ENCODE measurements at places on chromosomes 7 and 10.

DNA sequence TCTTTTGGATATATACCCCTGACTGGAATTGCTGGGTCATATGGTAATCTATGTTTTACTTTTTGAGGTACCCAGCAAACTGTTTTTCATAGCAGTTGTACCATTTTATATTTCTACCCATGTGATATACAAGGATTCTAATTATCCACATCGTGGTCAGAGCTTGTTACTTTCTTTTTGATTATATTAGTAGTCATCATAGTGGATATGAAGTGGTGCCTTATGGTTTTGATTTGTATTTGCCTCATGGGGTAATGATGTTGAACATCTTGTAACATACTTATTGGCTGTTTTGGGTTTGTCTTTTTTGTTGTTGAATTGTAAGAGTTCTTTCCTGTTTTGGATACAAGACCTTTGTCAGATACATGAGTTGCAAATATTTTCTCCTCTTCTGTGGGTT lies 51.7 kb downstream of the MAPK8 start:
- DNase-seq = no peak

DNA sequence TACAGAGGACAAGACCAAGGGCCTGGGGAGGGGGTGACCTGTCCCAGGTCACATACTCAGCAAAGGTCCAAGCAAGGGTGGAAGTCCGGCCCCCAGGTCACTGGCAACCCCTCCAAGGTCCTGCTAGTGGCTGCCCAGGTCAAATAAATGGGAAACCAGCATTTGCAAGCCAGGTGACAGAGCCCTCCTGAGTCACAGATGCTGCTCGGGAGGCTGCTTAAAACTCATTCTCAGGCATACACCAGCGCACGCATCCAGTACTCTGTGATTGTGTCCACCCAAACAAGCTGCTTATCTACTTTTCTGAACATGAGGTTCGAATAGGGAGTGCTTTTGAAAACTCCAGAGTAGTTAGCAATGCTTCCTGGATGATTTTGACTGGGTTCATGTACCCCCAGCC lies 130.6 kb downstream of the TAX1BP1 start:
- DNase-seq = no peak

GRCh38 chr10:132761395-132762060 lies 24.4 kb downstream of the NKX6-2 start:
- no peak for DNase-seq

- DNase-seq = no peak
Measured at GRCh38 chr10:2985729-2986232, 81.6 kb upstream of the PFKP start.

- DNase-seq = no peak
Measured at GRCh38 chr7:106795084-106795876, 69.8 kb upstream of the PIK3CG start.

DNA sequence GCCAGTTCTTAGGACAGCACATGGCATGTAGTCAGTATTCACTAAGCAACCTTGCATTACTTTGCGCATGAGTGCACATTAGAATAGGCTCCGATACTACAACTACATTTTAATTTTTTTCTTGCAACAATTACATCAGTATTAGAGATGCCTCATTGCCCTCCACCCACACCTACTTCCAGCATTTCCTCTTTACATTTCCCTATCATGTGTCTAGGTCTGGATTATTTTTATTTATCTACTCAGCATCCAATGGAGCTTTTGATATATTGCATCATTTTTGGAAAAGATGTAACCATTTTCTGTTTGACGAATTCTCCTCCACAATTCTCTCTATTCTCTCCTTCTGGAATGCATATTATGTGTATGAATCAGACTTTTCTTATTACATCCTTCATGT lies 258.2 kb upstream of the GLI3 start:
- no peak for DNase-seq

DNA sequence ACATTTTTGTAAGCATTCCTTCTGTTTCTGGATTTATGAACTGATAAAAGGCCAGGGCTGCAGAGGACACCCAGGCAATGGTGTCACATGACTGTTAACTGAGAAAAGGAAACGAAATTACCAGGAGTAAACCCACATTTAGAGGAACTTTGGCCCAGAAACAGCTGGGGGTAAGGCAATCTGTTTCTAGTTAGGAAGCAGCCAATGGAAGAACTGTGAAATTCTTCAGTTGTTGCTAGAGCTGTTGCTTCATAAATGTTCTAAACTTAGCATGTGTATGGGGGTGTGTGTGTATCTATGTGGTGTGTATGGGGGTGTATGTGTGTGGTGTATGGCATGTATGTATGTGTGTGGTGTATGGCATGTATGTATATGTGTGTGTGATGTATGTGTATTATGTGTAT lies 11.8 kb upstream of the PDCD4 start:
- DNase-seq = no peak

DNA sequence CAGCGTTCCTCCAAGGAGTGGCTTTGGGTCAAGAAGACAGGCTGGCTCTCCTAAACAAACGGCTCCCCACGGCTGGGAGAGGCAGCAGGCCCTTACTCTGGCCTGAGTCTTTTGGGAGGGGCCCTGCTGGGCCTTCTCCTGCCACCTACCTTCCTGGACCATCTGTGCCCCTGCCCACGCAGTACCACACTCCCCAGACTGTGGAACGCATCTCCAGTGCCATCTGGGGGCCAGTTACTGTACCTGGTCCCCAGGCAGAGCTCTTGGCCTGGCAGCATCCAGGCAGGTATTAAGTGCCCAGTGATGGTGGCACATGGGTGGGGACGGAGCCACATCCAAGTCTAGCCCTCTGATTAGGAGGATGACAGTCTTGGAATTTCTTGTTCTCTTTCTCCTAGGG lies 14.4 kb downstream of the ALKBH4 start:
- DNase-seq = no peak

GRCh38 chr10:110978204-110978603 lies 58.8 kb downstream of the SHOC2 start:
- DNase-seq = no peak

DNA sequence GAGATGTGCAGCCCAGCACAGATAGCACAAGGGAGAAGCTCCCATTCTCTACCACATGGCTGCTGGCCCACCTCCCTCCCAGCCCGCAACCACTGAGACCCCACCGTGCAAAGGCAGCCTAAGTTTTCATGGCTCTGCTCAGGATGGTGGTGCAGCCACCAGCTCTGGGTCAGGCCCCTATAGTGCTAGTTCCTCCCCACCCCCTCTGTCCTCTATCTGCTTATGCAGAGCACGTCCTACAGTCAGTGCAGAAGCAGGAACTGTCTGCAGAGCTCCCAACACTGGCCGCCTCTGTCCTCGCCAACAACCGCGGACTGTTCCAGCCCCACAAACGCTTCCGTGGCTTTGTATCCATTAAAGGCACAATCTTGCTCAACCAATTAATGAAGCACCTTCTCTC lies 278.9 kb downstream of the GRID1 start:
- DNase-seq = no peak

- no peak for DNase-seq
Measured at GRCh38 chr7:128737867-128738385, 1.2 kb upstream of the CALU start.

GRCh38 chr7:155705623-155706360 lies 61.3 kb downstream of the RBM33 start:
- DNase-seq = no peak

DNA sequence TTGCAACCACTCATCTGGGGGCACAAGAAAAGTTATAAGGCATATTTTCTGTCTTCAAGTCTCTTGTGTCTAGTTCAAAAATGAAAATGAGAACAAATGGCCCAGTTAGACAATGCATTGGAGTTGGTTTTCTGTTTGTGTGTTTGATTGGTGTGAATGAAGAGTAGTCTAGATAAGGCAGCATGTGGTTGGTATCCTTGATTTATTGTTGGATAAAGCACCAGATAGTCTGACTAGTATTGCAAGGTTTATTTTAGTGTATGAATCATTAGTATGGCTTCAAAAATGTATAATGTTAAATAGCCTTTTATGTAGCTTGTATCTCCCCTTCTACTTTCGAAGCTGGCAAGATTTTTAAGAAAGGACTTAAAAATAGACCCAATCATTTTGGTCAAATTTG lies 237.3 kb downstream of the CDK14 start:
- no peak for DNase-seq

- DNase-seq = no peak
Measured at GRCh38 chr7:159240962-159241361, 96.3 kb upstream of the VIPR2 start.

GRCh38 chr7:142468871-142469665 lies 211.2 kb upstream of the PRSS58 start:
- no peak for DNase-seq

DNA sequence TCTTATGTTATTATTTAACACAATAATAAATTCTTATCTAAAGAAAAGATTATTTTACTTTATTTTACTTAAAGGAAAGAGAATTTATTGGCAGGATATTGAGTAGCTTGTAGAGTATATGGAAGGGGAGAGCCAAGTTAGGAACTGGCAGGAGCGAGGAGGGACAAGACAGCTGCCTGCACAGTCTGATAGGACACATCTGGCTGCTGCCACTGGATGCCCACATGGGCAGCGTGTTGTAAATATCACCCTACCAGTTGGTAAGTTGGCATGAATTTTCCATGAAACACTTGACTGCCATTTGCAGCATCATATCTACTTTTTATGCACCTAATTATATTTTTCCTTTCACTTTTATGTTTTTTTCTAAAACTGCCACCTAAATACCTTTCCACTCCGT lies 19.6 kb downstream of the SRI start:
- no peak for DNase-seq

DNA sequence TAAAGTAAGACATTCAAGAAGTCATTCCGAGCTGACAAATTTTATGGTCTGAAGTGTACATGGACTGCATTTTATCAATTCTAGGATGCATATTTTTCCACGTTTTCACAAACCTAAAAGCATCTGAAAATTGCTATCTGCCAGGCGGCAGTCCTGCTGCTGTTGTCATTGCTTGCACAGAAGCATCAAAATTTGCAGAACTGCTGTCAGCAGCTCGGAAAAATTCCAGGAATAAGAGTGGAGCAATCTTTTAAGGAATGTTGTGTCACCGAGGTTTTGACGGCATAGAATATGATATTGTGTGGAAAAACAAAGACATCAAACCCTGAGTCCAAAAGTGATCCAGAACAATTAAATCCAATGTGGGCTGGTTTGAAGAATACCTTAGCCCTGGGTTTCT lies 61.4 kb downstream of the CHCHD3 start:
- no peak for DNase-seq

DNA sequence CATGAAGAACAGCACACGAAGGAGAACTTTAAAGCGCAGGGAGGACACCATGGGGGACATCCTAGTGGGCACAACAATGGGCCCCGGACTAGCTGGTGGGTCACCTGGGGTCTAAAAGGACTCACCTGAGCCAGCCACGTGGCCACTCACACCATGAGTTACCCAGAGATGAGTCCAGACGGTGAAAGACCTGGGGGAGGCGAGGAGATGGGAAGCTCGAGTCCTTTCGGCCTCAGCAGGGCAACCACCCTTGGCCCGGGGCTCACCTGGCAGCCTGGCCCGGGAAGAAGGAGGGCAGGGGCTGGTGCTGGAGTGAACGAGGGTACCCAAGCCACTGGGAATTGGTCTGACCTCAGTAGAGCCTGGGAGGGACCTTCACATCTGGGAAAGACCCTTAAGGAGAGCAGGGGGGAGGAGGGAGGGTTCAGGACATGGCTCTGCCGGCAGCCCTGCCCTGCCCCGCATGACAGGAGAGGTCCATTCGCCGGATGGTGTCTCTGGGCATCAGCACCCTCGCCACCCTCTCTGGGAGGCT lies 5.7 kb downstream of the GIGYF1 start:
- no peak for DNase-seq

- no peak for DNase-seq
Measured at GRCh38 chr10:64093946-64094535, 572.8 kb downstream of the REEP3 start.

GRCh38 chr10:95268438-95268837 lies 22.4 kb downstream of the PDLIM1 start:
- DNase-seq = no peak

DNA sequence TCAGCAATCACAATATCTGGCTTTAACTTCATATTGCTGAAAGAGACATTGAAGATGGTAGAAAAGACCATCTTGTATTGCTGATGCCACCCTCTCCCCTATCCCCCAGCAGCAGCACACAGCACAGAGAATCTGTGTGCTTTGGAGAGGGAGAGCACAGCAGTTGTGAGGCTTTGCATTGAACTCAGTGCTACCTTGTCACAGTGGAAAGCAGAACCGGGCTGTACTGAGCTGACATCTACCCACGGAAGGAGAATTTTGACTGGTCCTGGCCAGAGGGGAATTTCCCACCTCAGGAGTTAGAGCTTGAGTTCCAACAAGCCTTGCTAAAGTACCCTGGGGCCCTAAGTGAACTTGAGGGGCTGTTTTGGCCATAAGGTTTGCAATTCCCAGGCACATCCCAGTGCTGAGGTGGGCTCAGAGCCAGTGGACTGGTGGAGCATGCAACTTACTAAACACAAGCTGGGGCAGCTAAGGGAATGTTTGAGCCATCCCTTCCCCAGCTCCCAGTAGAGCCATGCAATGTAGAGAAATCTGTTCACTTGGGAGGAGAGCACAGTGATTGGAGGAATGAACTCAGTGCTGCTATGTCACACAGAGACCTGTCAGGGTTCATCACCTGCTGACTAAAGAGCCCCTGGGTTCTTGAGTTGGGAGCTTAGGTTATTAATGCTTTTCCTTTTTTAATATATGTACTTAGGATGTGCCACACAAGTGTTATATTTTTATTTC lies 62.1 kb downstream of the OR13A1 start:
- DNase-seq = no peak

- no peak for DNase-seq
Measured at GRCh38 chr10:58515291-58515941, 2.7 kb downstream of the BICC1 start.

DNA sequence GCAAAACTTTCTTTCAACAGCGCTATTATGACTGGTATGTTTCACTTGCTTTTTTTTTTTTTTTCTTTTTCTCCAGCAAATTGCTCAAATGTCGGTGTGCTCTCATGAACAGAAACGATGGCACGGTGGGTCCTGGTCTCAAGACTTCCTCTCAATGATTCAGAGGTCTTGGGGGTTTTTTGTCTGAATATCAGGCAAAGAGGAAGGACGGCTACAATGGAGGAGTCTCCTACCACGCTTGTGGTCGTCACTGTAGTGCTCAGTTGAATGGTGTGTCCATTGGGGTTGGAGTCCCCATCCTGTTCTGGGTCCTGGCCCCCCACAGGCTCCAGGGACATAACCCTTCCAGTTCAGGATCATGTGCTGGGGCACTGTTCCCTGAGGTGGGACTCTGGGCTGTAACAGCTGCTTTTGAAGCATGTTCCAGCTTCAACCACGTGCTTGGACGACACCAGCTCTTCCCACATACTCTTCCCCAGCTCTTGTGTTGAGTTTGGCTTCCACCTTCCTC lies 266.7 kb upstream of the KLF6 start:
- no peak for DNase-seq

DNA sequence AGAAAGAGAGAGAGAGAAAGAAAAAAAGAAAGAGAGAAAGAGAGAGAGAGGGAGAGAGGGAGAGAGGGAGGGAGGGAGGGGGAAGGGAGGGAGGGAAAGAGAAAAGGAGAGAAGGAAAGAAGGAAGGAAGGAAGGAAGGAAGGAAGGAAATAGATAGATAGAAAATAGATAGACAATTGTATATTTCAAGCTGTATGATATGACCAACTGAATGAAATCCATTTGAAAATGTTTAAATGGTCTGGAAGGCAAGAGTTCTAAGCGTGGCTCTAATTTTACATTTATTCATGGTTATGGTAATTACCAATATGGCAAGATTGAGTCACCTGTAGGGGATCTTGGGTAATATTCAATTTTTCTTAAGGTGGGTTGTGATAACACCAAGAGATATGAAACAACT lies 24.4 kb upstream of the CTAGE4 start:
- no peak for DNase-seq

All from HuH-7.5 (cell line).